ENCODE measurements at places on chromosomes 3 and 15.

DNA sequence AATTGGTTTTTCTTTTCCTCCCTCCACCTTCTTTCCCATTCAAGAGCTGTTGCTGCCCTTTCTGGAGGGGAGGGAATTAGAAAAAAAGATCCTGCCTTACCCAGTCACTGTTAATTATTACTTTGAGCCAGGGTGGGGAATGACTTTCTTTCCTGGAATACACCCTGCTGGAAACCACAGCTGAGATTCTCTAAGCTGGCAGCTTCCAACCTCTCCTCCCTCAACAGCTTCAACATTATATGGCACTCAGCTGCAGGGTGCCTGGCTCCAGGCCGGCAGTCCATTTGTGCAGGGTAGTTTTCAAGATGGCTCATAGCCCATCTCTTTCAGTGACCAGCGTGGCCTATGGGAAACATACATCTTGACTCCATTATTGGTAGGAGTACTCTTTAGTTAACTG lies 105.8 kb downstream of the UBE3A start:
- H3K27me3 ChIP-seq: no peaks in the 10 kb centered on the region
- H3K4me1 ChIP-seq: no peaks in the 10 kb centered on the region
- H3K36me3 ChIP-seq: peaks cover 26% of the 10 kb centered on the region
- no peak for DNase-seq
- no peak overlapping the region for H3K27ac ChIP-seq

DNA sequence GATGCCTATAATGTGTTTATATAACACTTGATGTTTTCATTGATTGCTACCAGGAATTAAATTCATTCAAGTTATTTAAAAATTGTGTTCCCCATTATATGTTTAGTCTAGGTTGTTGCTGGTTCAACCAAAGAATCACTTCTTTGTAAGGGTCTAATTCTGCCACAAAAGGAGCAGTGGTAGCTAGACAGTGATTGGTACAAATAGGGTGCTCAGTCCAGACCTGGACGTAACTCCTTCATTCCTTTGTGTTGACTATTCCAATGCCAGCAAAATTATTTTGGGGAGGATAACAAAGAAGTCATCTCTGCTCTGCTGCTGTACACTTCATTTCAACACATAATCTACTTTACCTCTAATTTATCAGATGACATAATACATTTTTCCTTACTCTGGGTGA lies 1.2 kb downstream of the CHMP2B start:
- H3K4me1 ChIP-seq: peaks cover 49% of the 10 kb centered on the region
- H3K4me3 ChIP-seq: peak overlapping the region; percentile 92
- no peaks in the 10 kb centered on the region for H3K36me3 ChIP-seq
- no peaks in the 10 kb centered on the region for H3K27me3 ChIP-seq
- no peak for DNase-seq

DNA sequence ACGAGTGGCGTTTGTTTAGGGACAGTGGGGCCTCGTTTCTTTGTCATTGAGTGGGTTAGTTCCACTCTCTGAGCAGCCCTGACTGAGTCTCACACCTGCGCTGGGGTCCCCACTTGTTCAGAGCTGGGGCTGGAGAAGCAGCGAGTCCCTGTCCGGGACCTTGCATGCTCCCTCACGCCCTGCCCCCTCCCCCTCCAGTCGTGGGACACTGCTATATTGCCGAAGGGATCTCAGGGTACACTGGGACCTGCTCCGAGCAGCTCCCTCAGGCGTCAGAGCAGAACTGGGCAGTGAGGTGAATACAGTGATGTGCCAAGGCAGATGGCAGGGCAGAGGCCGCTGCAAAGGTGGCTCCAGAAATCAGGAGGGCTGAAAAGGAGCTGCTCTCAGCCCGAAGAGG lies 59.9 kb upstream of the KLF13 start:
- H3K27me3 ChIP-seq: no peaks in the 10 kb centered on the region
- H3K4me3 ChIP-seq: no peak overlapping the region
- H3K27ac ChIP-seq: no peak overlapping the region
- DNase-seq: peak; percentile 67
- peaks cover 39% of the 10 kb centered on the region for H3K4me1 ChIP-seq

DNA sequence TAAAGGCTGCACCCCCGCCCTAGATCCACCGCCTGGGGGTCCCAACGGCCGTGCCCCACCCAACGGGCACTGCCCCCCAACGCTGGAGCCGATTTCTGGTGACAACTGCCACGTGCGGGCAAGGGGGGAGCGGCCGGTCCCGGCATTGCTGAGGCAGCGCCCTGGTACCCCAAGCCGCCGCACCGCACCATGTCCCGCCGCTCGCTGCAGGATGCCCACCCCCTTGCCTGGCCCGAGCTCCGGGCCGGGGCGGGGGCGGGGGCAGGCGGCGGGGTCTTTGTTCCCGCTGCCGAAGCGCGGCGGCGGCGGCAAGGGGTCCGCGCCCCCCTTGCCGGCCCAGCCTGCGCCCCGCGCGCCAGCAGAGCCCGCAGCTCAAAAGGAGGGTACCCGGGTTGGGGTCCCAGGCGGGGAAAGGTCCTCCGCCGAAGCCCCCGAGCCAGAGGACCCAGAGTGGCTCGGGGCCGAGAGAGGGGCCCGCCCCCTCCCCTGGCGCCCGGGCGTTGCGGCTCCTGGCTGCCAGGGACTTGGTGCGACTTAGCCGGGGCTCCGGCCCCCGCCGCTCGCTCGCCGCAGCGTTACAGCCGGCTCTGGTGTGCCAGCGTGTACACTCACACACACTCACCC lies 678 bp downstream of the SEMA7A start:
- no peak for DNase-seq
- peak overlapping the region; percentile 42 for H3K27ac ChIP-seq
- H3K4me1 ChIP-seq: peaks cover 29% of the 10 kb centered on the region
- peaks cover 23% of the 10 kb centered on the region for H3K27me3 ChIP-seq

- no peaks in the 10 kb centered on the region for H3K36me3 ChIP-seq
- H3K27me3 ChIP-seq: no peaks in the 10 kb centered on the region
- H3K4me1 ChIP-seq: peaks cover 12% of the 10 kb centered on the region
- no peak for DNase-seq
- no peak overlapping the region for H3K27ac ChIP-seq
These were observed 61.0 kb downstream of the PLXNA1 start for GRCh38 chr3:127043731-127044510.

- peaks cover 11% of the 10 kb centered on the region for H3K36me3 ChIP-seq
- H3K27me3 ChIP-seq: no peaks in the 10 kb centered on the region
- H3K4me3 ChIP-seq: no peak overlapping the region
- no peak for DNase-seq
- peak overlapping the region; percentile 92 for H3K27ac ChIP-seq
These were observed 7.7 kb downstream of the STOML1 start for GRCh38 chr15:73984208-73984979.

DNA sequence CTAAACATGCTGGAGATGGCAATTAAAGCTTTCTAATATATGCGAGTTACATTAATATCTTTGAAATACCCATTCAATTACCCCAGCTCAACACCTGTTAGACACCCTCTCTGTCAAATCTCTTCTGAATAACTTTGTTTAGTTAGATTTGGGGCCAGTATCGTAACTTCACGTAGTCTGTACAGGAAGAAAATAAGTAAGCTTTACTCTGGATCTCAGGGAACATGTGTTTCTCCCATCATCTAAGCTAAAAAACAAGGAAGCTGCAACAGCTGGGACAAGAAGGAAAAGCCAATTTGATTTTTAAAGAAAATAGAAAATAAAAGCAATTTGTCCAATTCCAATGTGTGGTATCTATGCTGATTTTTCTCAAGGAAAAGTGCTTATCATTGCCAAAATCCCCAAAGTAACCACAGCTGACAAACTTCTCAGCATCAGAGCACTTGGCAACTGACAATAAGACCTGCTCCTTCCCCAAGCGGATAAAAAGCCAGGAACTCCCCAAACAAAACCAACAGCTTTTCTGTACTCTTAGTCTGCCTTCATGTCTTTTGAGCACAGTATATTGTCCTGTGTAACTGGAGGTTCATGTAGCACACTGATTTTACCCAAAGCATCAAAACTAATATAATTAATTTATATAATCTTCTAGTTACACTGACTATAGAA lies 279.1 kb downstream of the ZBTB20 start:
- H3K27me3 ChIP-seq: no peaks in the 10 kb centered on the region
- H3K36me3 ChIP-seq: no peaks in the 10 kb centered on the region
- no peak for DNase-seq
- H3K4me3 ChIP-seq: no peak overlapping the region
- H3K4me1 ChIP-seq: peaks cover 15% of the 10 kb centered on the region
- no peak overlapping the region for H3K27ac ChIP-seq

DNA sequence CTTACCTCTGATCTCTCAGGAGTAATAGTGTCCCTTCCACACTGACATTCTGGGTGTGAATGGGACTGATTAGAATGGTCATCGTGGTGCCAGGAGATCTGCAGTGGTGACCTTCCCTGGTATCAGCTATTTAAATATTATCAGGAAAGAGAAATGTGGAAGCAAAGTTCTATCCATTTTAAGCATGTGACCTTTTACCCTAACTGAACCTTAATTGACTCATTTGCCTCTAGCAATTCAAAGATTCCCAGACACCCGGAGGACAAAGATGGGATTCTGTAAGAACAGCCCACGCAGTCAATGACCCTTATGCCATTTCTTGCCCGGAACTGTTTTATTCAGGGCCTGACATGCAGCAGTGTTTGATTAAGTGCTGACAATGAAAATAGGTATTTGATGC lies 10.3 kb downstream of the LIPC start:
- H3K27me3 ChIP-seq: no peaks in the 10 kb centered on the region
- DNase-seq: peak; percentile 8
- no peak overlapping the region for H3K4me3 ChIP-seq
- H3K4me1 ChIP-seq: peaks cover 61% of the 10 kb centered on the region
- H3K36me3 ChIP-seq: no peaks in the 10 kb centered on the region

All from suprapubic skin (tissue), 4 donors.